Activated naive CD4-positive, alpha-beta T cell treated with anti-CD3 and anti-CD28 coated beads, Interleukin-2, amount 10 ng/mL, durations not matched to agents 5 hours and 36 hours (primary cell): ENCODE measurements at places on chromosomes 6 and 20. TPM values are rescaled to one million over a fixed set of nuclear protein-coding genes. Genes with fewer than 3 reads are reported as not detected.

EYS gene
- total RNA-seq = not detected

HLA-DPA1 gene
- 32.4 TPM for total RNA-seq

LY6G6D gene
- total RNA-seq = not detected

CNKSR3 gene
- 0.08 TPM for total RNA-seq

SLC13A3 gene
- total RNA-seq = not detected

HLA-DRA gene
- 58.1 TPM for total RNA-seq

NHSL1 gene
- total RNA-seq = 0.29 TPM

NFS1 gene
- 24.7 TPM for total RNA-seq

NRSN1 gene
- not detected for total RNA-seq

COL9A1 gene
- not detected for total RNA-seq

LTB gene
- 1,452 TPM for total RNA-seq

LAMP5 gene
- not detected for total RNA-seq

BAK1 gene
- total RNA-seq = 73.5 TPM

FAM120B gene
- 27.5 TPM for total RNA-seq

HDGFL1 gene
- total RNA-seq = not detected

BPI gene
- not detected for total RNA-seq

ERVFRD-1 gene
- 0.08 TPM for total RNA-seq

WDR27 gene
- 28.5 TPM for total RNA-seq

RCAN2 gene
- 0.10 TPM for total RNA-seq

KHDC3L gene
- not detected for total RNA-seq

TTLL9 gene
- total RNA-seq = not detected

WFDC12 gene
- total RNA-seq = not detected

TSPO2 gene
- total RNA-seq = not detected

CUTA gene
- 215 TPM for total RNA-seq

DEFB118 gene
- total RNA-seq = not detected

E2F3 gene
- total RNA-seq = 24.3 TPM

CYP39A1 gene
- not detected for total RNA-seq

ZBTB12 gene
- total RNA-seq = 1.5 TPM

TFAP2A gene
- total RNA-seq = not detected

FERMT1 gene
- total RNA-seq = not detected
